Hematopoietic multipotent progenitor cell (in vitro differentiated cells): ENCODE measurements at places on chromosomes 4 and X. TPM values are rescaled to one million over a fixed set of nuclear protein-coding genes. Genes with fewer than 3 reads are reported as not detected.

Gene PTCHD1
- under 0.01 TPM for total RNA-seq

Gene P2RY8
- 114 TPM for total RNA-seq

Gene FHDC1
- total RNA-seq = under 0.01 TPM

Gene FAM9C
- total RNA-seq = not detected
